Karpas-422 (cell line): ENCODE measurements at places on chromosomes 16 and 17. TPM values are rescaled to one million over a fixed set of nuclear protein-coding genes. Genes with fewer than 3 reads are reported as not detected.

GRCh38 chr16:5062790-5063765 lies 2.7 kb downstream of the C16orf89 start:
- H3K4me3 ChIP-seq = no peak overlapping the region
- H3K27me3 ChIP-seq = no peaks in the 10 kb centered on the region
- no peaks in the 10 kb centered on the region for H3K36me3 ChIP-seq
- H3K4me1 ChIP-seq = peaks cover 6% of the 10 kb centered on the region; the same call in 1 of the 2 replicates
- DNase-seq = no peak

GRCh38 chr17:28612936-28613872 lies 781 bp downstream of the RSKR start:
- no peaks in the 10 kb centered on the region; the same call in 1 of the 2 replicates for H3K4me1 ChIP-seq
- no peak overlapping the region for H3K4me3 ChIP-seq
- no peaks in the 10 kb centered on the region for H3K27me3 ChIP-seq
- peaks cover 50% of the 10 kb centered on the region for H3K36me3 ChIP-seq
- no peak overlapping the region for H3K27ac ChIP-seq
- peak; percentile 77 for DNase-seq

- no peak overlapping the region for H3K4me3 ChIP-seq
- no peaks in the 10 kb centered on the region for H3K27me3 ChIP-seq
- H3K36me3 ChIP-seq = peaks cover 36% of the 10 kb centered on the region
- no peak overlapping the region for H3K27ac ChIP-seq
- no peaks in the 10 kb centered on the region for H3K4me1 ChIP-seq
- DNase-seq = no peak
These were observed 23.0 kb downstream of the VAC14 start for GRCh38 chr16:70777973-70778406.

GRCh38 chr16:12695454-12695853 lies 108.2 kb downstream of the CPPED1 start:
- no peaks in the 10 kb centered on the region for H3K4me1 ChIP-seq
- no peak overlapping the region for H3K27ac ChIP-seq
- H3K27me3 ChIP-seq = no peaks in the 10 kb centered on the region
- H3K4me3 ChIP-seq = no peak overlapping the region
- DNase-seq = no peak

DNA sequence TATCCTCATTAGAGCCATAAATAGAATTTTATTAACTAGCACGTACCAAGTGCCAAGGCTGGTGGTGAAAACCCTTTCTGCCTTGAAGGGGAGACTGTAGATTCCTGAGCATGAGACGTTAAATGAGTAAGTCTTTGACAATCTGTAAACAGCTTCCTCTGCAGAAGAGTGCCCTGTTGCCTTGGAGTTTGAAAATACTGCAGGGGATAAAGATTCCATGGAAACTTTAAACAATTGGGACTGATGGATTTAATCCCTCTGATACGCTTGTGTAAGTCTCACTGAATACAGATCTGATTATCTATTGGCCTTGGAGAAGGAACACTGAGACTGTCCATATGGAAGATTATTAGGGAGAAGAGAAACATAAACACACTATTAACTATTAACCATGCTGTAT lies 1053.4 kb upstream of the RBFOX1 start:
- no peak overlapping the region for H3K27ac ChIP-seq
- no peaks in the 10 kb centered on the region for H3K4me1 ChIP-seq
- H3K27me3 ChIP-seq = no peaks in the 10 kb centered on the region
- H3K4me3 ChIP-seq = no peak overlapping the region
- H3K36me3 ChIP-seq = no peaks in the 10 kb centered on the region

GRCh38 chr16:50270510-50271147 lies 4.3 kb downstream of the ADCY7 start:
- no peak for DNase-seq
- H3K27me3 ChIP-seq = no peaks in the 10 kb centered on the region
- H3K27ac ChIP-seq = no peak overlapping the region
- peaks cover 50% of the 10 kb centered on the region for H3K4me1 ChIP-seq

DNA sequence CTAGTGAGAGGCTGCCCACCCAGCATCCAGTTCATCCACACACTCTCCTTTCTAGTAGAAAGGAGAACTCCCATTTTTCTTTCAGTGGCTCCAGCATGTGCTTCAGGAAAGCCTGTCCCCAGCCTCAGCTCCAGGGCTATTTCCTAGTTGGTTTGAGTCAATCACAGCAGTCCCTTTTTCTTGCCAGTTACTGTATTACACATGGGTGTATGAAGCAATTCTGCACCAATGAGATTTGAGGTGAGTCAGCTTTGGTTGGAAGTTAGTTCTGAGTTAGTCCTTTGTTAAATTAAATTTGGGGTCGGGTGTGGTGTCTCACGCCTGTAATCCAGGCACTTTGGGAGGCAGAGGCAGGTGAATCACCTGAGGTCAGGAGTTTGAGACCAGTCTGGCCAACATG lies 24.8 kb downstream of the RAD51D start:
- peaks cover 6% of the 10 kb centered on the region for H3K4me1 ChIP-seq
- peaks cover 5% of the 10 kb centered on the region; the same call in 1 of the 2 replicates for H3K36me3 ChIP-seq
- no peak overlapping the region for H3K27ac ChIP-seq
- H3K4me3 ChIP-seq = no peak overlapping the region
- H3K27me3 ChIP-seq = no peaks in the 10 kb centered on the region

DNA sequence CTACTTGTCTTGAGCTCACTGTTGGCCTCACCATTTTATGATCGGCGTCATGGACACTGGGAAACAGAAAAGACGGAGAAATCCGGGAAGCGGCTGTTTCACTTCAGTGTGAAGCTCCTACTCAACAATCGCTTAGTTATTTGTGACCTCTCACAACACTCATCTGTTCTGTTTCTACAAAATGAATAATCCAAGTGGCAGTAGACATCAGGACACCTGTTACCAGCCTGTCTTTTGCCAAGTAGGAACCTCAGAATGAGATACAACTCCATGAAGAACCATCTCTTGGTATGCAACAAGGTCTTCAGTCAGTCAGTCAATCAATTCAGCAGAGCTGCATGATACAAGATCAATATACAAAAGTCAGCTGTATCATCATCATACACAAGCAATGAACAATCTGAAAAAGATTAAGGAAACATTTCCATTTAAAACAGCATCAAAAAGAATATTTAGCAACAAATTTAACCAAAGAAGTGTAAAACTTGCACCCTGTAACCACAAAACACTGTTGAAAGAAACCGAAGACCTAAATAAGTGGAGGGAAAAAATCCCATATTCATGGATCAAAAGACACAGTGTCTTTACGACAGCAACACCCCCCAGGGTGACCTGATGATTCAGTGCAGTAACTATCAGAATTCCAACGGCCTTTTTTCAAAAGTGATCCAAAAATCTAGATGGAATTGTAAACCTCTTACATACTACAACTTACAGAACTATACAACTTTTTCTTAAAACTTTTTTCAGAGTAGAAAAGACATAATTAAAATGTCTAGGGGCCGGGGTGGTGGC lies 63.4 kb downstream of the ANKRD11 start:
- no peak overlapping the region for H3K27ac ChIP-seq
- H3K36me3 ChIP-seq = no peaks in the 10 kb centered on the region
- no peaks in the 10 kb centered on the region for H3K27me3 ChIP-seq
- H3K4me1 ChIP-seq = no peaks in the 10 kb centered on the region

DNA sequence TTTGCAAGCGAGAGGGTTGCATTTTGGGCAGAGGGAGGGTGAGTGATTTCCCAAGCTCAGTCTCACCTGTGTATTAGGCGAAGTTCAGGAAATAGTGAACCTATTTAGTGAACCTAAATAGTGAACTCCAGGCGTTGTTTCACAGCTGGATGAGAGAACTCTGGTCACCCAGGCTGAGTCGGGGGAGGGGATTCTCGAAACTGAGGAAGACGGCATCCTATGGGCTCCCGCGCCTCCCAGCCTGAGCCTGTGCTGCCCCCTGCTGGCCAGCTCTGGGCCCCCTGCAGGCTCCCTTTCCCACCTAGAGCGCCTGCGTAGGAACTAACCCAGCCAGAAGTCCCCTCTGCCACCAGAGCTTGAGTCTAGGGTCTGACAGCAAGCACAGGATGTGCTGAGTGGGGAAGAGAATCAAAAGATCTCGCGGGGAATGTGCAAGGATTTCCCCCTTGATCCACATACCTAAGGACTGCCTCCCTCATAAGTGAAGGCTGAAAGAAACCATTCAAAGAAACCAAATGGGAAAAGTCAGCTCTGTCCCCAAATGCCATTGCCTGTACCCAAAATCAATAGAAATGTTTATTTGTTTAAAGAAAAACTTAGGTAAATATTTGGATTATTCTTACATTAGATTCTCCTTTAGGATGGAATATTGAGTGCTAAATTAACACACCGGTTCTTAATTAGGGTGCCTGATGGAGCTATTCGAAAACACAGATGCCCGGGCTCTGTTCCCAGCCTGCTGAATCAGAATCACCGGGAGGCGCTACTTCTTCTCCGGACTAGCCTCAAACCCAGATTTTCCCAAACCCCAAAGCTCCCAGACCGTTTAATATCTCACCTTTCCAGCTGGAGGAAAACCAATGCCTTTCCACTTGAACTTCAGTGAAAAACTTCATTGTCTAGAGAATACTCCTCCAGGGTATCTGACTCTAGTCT lies 14.8 kb upstream of the MARVELD3 start:
- peaks cover 8% of the 10 kb centered on the region; the same call in 1 of the 2 replicates for H3K4me1 ChIP-seq
- H3K27ac ChIP-seq = no peak overlapping the region

DNA sequence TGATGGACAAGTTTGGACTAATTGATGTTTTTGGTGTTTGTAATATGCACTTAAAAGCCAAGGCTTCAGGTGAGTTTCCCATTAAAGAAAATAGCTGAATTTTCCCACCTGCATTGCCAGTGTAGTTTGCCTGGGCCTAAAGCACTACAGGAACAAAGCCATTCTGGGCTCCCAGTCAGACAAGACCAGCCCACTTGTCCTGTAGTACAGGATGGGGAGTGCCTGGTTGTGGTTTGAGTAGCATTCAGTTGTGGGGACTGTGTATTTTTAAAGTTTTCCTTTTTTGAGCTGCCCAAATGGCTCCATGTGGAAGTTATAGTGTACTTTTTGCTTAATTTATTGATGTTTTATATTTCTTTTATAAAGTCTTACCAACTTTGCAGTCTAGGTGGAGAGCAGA lies 91.7 kb downstream of the TANGO6 start:
- H3K27ac ChIP-seq = no peak overlapping the region
- H3K4me3 ChIP-seq = no peak overlapping the region
- H3K36me3 ChIP-seq = no peaks in the 10 kb centered on the region
- DNase-seq = no peak
- no peaks in the 10 kb centered on the region for H3K27me3 ChIP-seq

DNA sequence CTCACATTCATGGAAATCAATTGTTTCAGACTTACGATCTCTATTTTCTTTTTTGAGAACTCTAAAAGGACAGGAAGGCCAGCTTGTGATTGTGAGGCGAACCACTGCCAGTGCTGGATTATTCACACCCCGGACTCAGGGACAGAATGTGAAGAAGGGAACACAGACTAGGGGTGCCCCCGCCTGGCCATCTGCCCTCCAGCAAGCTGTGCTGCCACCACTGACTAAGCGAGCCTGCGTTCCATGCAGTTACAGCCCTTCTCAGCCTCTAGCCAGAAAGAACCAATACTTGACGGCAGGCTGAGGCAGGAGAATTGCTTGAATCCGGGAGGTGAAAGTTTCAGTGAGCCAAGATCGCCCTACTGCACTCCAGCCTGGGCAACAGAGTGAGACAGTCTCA lies 2.8 kb downstream of the HAGH start:
- H3K4me1 ChIP-seq = peaks cover 23% of the 10 kb centered on the region
- H3K36me3 ChIP-seq = no peaks in the 10 kb centered on the region
- no peak overlapping the region for H3K27ac ChIP-seq
- H3K4me3 ChIP-seq = no peak overlapping the region

DNA sequence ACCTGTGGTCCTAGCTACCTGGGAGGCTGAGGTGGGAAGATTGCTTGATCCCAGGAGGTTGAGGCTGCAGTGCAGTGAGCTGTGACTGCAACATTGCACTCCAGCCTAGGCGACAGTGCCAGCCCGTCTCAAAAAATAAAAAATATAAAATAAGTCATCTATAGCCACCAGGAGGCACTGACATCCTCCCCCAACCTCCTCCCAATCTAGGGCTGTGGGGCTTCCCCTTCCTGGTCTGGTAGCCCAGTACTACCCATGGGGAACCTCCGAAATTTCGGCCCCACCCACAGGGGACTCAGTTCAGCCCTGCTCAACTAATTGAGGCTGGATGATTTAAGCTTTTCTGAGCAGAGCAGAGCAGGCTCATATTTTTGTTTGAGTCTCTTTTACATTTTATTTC lies 3.2 kb downstream of the ZSCAN10 start:
- H3K36me3 ChIP-seq = no peaks in the 10 kb centered on the region
- no peaks in the 10 kb centered on the region for H3K27me3 ChIP-seq
- H3K4me3 ChIP-seq = no peak overlapping the region
- no peak overlapping the region for H3K27ac ChIP-seq

DNA sequence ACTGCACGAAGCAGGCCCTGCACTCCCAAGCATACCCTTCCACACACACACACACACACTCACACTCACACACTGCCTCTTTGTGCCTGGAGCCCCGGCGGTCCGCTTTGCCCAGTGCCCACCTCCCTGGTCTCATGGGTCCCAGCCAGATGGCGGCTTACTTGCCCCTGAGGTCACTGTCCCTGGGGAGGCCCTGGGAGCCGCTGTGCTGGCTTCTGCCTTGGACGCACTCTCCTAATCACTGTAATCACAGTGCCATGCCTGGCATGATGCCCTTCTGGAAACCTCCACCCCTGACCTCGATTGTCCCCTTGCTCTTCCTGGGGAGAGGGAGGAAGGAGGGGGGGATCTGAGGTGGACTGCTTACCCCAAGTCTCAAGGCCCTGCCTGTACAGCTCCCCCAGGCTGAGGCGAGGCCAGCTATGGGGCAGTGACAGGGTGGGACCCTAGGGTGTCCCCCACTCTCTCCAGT lies 36.0 kb downstream of the ARHGAP23 start:
- H3K4me3 ChIP-seq = no peak overlapping the region
- H3K27me3 ChIP-seq = no peaks in the 10 kb centered on the region
- H3K27ac ChIP-seq = no peak overlapping the region
- H3K36me3 ChIP-seq = no peaks in the 10 kb centered on the region

DNA sequence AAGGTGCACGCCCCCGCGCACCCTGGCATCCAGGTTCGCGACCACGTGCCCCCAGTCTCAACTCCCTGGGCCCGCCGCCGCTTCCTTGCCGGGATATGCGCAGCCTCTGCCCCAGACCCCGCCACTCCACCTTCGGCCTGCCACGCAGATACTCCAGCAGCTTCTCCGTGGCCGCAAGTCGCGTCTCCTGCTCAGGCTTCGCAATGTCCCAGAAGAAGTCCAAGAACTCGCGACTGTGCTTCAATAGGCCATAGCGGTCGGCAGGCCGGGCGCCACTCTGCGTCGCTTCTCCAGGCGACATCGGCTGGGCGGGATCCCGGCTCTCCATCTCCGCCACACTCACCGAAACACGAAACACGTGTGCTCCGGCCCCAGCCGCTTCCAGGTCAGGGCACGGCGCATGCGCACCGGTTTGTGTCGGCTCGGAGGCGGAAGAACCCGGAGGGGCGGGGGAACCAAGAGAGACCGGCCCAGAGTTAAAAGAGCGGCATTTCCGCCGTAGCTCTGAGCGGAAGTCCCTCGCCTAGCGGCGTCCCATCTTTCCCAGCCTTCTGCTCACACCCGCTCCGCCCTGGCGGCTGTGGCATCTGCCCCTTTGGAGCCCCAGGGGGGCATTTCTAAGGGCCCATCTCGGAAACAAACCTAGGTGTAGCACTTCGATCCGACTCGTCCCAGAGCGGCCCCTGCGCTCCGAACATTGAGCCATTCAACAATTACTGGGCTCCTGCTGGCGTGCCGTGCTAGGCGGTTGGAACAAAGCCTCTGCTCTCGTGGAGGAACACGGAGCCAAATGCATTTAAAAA lies at the start of gene MYBBP1A:
Gene MYBBP1A, minus strand, starts transcription at position 388 of the 803 bp plus-strand sequence. Its CDS starts 60 bp downstream, at position 328.
- H3K36me3 ChIP-seq = peaks cover 28% of the 10 kb centered on the region; the same call in 1 of the 2 replicates
- H3K4me1 ChIP-seq = peaks cover 27% of the 10 kb centered on the region
- no peaks in the 10 kb centered on the region for H3K27me3 ChIP-seq
- H3K27ac ChIP-seq = peak within 1 kb of the TSS; percentile 65
- peak within 1 kb of the TSS; percentile 87 for H3K4me3 ChIP-seq
- DNase-seq = peak; percentile 99

KRTAP3-1 gene
- not detected in 2 replicates for total RNA-seq

SYCE1L gene
- 0.52 TPM in 1 of 2 replicates, not detected in the other for total RNA-seq

GAST gene
- not detected in 2 replicates for total RNA-seq

TNP2 gene
- not detected in 2 replicates for total RNA-seq

KRT33B gene
- total RNA-seq = not detected in 2 replicates

PPY gene
- not detected in 2 replicates for total RNA-seq
